ENCODE measurements at places on chromosomes 5 and 9.

GRCh38 chr5:52950686-52951085, 38.5 kb upstream of the ITGA2 start:
- DNase-seq = no peak

GRCh38 chr9:96448546-96449170, 1.3 kb upstream of the HABP4 start:
- DNase-seq = no peak

DNA sequence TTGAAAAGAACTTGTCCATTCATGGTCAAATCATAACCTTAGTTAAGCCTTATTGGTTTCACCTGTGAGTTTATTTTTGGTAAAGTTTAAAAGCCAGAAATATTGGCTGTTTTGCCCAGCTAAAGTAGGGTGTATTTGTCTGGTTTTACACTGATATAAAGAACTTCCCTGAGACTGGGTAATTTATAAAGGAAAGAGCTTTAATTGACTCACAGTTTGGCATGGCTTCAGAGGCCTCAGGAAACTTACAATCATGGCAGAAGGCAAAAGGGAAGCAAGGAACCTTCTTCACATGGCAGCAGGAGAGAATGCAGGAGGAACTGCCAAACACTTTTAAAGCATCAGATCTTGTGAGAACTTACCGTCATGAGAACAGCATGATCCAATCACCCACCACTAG, 55.3 kb downstream of the JAKMIP2 start:
- no peak for DNase-seq

DNA sequence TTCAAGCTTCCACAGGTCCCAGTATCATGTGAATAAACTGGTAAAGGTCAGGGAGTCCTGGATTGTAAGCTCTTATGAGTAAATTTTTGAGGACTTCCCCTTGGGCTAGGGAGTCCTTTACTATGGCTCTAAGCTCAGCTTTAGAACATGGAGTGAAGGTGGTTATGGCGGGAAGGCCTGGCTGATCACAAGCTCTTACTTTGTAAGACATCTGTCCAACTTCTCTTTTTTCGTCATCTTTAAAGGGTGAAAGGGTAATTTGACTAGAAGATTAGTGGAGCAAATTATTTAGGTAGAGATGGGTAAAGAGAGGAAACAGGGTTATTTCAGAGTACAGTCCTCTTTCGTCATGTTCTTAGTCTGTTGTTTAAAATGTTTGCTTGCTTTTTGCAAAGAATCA, 155.4 kb downstream of the AOPEP start:
- DNase-seq = no peak

GRCh38 chr9:77679088-77679487, 31.0 kb upstream of the GNA14 start:
- no peak for DNase-seq

DNA sequence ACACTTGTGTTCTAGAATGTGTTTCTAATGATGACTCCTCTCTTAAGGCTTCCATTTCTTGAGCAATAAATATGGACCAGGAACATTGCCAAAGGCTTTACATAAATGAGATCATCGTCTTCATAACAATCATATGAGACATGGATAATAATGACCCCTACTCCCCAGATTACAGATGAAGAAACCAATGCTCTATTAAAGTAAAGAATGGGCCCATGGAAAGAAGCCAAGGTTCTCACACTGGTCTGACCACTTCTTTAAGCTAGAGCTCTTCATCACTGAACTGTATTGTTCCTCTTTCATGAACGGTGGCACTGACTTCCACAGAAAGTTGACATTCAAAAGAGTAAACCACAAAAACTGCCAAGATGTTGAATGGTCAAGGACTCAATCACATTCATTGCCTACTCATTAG, 65.3 kb downstream of the MARCHF3 start:
- DNase-seq = no peak

GRCh38 chr5:87825583-87825982, 412.9 kb upstream of the CCNH start:
- DNase-seq = no peak

- no peak for DNase-seq
These were observed 396.5 kb downstream of the MLLT3 start for GRCh38 chr9:20225826-20226225.

- DNase-seq = no peak
These were observed 47.9 kb downstream of the PRRT1B start for GRCh38 chr9:131593091-131593820.

DNA sequence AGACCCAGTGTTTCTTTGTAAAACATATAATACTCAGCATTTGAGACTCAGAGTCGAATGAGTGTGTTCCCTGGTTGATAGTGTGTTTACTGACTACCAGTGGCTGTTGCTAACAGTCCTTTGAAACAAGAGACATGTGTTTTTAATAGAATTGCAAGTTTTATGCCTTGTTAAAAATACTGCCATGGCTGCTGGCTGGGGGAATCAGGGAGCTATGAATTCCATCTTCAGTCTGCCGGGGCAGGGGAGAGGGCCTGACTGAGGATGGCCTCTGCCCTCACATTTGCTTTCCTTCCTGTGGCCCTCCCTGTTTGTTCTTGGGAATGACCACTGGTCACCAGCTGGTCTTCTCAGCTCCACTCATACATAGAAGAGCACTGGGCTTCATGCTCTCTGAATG, 63.8 kb downstream of the PDZD2 start:
- DNase-seq = no peak

- DNase-seq = no peak
These were observed 86.6 kb downstream of the C5orf15 start for GRCh38 chr5:133881576-133882388.

- DNase-seq = no peak
These were observed 266.5 kb upstream of the EFNA5 start for GRCh38 chr5:107937204-107937603.

- DNase-seq = no peak
These were observed 80.2 kb upstream of the DMRT1 start for GRCh38 chr9:761176-761792.

DNA sequence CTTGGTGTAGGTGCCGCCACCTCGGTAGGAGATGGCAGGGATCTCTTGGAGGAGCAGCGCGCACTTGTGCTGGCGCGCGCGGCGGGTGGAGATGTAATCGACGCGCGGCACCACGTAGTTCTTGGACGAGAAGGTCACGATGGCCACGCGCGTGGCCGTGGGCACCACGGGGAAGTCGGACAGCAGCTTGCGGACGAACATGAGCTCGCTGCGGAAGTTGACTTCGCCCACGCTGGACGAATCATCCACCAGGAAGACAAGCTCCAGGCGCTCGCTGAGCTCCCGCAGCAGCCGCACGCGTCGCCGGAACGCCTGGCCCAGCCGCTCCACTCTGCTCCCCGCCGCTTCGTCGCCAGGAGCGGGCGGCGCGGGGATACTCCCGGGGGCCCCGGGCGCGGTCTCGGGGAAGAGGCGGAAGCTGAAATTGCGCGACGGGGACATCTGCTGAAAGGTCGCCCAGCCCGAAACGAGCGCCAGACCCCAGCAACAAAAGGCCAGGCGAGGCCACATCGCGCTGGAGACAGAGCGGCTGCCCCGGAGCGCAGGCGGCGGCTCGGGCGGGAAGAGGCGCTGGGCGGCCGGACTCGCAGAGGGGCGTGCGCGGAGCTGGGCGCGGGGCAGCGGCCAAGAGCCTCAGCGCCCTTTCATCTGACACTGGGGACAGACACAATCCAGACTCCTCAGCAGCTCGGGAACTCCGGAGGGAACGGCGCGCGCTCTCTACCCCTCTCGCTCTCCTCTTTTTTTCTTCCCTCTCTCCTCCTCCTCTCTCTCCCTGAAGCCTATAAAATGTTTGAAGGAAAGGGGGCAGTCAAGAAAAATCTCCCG, at the start of gene SVEP1:
TSS of gene SVEP1 (minus strand) at position 708 of the 828 bp plus-strand sequence. CDS start at position 510, 198 bp downstream.
- DNase-seq = no peak

GRCh38 chr5:168159425-168159824, 132.0 kb upstream of the WWC1 start:
- no peak for DNase-seq

- no peak for DNase-seq
These were observed 7.2 kb upstream of the IRX2 start for GRCh38 chr5:2758632-2759031.

DNA sequence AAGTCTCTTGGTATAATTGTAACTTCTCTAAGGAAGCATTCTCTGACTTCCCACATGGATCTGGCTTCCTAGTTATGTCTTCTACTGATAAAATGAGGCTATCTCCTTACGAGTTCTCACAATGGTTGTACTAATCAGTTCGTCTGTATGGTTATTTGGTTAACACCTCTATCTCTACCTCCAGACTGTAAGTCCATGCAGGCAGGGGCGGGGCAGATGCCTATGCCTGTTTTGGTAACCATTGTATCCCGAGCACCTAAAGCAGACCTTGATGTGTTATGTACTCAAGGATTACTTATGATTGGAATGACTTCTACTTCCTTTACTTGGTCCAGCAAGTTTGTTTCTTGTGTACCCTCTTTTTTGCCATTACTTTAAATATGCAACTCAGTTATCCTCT, 125.0 kb upstream of the PITX1 start:
- no peak for DNase-seq

DNA sequence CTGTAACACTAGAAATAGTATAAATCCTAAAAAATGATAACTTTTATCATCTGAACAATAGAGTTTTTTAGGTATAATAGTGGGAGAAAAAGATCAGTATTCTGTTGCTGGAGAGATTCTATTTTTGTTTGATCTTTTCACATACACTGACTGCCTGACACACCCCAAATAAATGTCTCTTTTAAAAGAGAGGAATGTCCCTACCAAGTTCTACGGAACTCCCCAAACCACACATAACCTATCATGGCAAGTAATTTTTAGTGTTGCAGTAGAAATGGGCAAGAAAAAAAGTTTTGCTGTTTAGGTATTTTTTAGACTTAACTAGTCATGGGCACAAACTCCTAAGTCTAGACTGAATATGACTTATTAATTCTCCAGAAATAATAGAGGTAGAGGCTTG, 139.1 kb downstream of the ELAVL2 start:
- no peak for DNase-seq

DNA sequence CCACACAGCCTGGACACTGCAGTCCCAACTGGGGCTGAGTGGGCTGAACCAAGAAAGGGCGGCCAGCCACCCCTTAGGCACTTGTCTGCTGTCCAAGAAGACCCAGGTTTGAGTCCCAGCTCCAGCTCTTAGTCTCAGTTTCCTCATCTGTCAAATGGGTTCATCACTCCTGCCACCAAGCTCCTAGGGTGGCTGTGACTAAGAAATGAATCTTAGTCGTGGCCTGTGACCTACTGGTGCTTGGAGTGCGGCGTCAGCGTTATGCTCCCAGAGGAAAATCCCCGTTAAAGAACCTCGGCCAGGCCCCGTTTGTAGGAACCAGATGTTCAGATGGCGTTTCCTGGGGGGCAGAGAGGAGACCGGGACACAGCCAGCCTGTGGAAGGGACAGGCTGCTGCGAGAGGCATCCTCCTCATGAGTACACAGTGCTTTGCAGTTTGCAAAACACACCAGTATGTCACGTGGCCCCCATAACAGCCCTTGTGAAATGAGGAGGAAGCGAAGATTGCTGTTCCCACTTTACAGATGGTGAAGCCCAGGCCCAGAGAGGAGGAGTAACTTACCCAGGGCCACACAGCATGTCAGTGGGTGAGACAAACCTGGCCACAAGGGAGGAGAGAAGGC, 3.3 kb downstream of the FIBCD1 start:
- DNase-seq = no peak

- DNase-seq = no peak
These were observed 187.6 kb downstream of the CETN3 start for GRCh38 chr5:90221951-90222350.

- DNase-seq = no peak
These were observed 194.8 kb downstream of the AUH start for GRCh38 chr9:91166796-91167366.

DNA sequence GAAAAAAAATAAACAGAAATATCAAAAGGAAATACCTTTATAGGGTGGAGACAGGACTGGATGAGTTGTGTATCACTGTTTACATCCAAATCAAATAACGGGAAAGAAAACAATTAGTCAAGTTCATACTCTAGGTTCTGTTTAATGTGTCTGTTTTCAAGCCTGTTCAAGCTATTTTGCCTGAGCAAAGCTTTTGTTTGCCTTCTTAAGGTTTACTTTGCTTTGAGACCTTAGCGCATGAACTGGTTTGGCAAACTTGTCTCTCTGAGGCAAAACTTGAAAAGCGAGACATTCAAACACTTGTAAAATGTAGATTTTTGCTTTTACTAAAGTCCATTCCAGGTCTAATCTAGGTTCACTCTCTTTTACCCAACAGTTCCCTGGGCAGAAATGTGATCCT, 174.1 kb upstream of the RFX3 start:
- DNase-seq = no peak

DNA sequence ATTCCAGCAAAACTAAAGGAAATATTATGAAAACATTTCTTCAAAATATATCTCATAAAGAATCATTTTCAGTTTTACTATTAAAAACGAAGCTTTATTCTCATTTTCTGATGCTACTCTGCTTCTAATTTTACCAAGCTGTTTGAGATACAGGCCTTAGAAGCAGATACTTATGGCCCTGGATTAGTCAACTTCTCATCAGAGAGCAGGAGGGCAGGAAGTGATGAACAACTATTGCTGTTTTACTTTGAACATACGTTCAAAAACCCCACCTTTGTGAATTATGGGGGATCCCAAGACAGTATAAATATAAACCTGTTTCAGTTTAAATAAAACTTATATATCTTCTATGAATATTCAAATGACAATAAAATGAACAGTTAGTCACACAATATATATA, 16.0 kb downstream of the MPDZ start:
- no peak for DNase-seq

DNA sequence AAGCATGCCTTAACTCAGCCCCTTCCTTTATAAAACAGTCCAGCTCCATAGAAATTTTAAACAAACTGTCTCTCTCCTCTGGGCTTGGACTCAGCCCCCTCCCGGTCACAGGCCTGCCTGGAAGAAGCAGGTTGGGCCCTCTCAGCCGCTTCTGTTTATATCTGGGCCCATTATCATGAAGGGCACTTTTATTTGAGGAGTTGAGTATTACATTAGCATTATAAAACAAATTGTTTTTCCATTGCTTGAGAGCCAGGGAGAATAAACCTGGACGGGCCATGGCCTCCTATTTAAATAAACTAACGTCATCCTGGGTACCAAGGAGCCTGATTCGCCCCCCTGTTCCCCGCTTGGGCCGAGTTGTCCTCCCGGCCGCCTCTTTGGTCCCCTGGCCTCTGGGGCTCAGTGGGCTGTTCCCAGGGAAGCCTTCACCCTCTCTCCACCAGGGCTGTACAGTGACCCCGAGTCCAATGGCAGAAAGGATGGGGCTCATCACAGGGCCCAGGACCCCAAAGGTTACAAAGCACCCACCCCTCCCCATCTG, 13.2 kb downstream of the IRX2 start:
- no peak for DNase-seq

DNA sequence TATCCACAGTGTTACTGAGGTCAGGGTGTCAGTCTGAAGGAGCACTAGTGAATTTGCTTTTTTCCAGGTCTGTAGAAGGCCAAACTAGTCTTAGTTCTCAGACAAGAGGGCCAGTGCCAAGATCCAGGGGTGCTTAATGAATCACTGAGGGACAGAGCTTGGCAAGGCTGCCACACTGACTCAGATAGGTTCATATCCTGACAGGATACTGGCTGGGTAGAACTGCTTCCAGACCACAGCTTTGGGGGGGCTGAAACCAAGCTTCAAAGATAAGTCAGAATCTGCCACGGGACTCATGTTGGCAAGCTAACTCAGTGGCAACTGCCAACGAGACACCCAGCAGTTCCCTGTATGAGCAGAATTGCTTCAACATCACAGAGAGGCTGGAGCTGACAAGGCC, 1125.4 kb downstream of the EFNA5 start:
- DNase-seq = no peak

All from NCI-H1694 (cell line).